ENCODE measurements at places on chromosomes 1 and 21.

- no peak for DNase-seq
Measured at GRCh38 chr21:43318841-43319781, 107.8 kb downstream of the SIK1 start.

GRCh38 chr1:41933106-41933505 lies 14.4 kb upstream of the HIVEP3 start:
- DNase-seq, result no peak

DNA sequence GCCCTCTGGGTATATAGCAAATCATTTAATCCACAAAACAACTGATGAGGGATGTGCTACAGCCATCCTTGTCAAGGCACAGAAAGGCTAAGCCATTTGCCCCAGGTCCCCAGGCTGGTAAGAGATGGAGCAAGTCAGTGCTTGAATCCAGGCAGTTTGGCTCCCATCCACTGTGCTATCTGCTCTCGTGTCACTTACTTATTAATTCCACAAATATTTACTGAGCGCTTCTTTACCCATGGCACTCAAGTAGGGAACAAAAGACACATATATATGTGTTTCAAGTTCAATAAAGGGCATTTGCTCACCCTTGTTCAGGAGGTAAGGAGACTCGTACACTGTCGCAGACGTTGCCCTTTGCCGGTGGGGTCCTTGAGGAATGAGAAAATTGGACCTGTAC lies 38.6 kb upstream of the MPZL1 start:
- no peak for DNase-seq

DNA sequence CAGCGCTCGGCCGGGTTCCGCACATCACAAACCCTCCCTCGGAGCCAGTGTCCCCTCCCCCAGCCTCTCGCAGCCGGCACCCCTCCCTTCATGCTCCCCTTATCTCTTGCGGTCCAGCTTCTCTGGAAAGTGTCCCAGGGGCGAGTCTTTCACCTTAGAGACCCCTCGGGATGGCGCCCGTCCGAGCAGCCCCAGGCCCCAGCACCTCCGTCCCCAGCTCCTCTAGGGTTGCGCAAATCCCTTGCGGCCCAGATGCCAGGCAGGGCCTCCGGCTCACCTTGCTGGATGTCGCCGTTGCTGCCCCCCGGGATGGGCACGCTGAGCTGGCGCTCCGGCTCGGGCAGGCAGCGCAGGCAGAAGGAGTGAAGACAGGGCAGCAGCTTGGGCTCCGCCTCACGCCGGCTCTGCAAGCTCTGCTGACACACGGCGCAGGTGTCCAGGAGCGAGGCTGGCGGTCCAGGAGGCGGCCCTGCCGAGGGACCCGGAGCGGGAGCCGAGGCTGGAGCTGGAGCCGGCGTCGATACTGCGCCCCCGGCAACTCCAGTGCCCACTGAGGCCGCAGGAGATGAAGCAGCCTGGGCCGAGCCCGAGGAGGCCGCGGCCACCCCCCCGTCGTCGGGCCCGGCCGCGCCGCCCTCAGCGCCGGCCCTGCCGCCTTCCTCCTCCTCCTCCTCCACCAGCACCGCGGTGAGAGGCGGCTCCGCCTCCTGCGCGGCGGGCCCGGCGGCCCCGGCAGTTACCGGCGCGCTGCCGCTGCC lies 550 bp downstream of the TRIM33 start:
- DNase-seq, result peak; percentile 37

DNA sequence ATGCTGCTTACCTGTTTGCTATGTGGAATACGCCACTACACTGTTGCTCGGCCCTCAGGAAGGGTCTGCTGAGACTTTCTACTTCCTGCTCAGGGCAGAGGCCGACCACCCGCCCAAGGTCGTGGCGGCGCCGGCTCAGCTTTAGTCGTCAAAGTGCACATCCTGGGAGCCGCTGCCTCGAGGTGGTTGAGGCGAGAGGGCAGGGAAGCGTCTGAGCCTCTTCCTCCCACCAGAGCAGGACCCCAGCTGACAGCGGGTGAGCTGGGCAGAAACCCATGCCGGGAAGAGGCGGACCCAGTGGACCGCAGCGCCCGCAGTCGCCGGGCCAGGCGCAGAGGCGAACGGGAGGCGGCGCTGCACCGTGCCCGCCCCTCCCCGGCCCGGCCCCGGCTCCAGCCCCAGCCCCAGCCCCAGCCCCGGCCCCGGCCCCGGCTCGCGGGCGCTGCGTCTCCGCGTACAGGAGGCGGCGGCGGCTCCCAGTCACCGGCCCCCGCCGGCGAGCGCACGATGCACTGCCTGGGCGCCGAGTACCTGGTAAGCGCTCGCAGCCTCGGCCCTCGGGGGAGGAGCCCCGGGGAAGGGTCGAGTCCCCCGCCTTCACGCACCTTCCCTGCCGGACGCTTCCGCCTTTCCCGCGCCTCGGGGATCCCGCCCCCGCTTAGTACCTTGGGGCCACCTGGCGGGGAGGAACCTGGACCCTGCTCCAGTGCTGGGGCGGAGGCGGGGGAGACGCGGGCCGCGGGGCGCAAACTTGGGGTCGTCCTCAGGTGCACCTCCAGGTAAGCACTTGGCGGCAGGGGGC lies at the start of gene SLC44A3:
SLC44A3 (plus strand) TSS at position 413 of the 802 bp plus-strand sequence; CDS start at position 508, 95 bp downstream.
- DNase-seq, result no peak

DNA sequence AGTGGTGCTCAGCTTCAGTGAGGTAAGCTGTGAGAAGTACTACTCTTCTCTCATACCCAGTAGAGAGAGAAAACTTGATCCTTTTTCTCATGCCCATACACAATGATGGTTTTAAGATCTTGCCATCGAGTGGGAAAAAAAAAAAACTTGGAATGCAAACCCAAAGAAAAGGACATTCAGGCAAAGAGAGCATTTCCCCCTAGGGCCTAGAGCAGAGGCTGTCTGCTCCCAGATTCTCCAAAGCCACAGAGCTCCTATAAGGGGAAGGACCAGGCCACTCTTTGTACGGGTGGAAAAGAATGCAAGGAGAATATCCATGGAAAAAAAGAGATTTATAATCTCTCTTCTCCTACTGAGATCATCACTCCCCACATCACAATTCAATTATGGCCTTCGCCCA lies 34.9 kb downstream of the MROH9 start:
- DNase-seq, result no peak

DNA sequence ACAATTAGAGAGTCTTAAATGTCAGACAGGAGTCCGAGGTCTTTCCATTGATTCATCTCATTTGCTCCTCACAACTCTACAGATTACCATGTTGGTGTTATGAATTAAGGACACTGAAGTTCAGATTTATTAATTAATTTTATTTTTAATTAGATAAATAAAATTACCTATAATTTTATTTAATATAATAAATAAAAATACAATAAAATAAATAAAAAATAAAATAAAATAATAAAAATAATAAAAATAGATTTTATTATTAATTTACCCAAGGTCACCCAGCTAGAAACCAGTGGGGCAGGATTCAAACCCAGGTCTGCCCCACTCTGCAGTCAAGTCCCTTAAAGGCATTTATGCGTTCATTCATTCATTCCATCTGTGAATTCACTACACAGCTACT lies 72.2 kb downstream of the VWA5B1 start:
- DNase-seq, result no peak

DNA sequence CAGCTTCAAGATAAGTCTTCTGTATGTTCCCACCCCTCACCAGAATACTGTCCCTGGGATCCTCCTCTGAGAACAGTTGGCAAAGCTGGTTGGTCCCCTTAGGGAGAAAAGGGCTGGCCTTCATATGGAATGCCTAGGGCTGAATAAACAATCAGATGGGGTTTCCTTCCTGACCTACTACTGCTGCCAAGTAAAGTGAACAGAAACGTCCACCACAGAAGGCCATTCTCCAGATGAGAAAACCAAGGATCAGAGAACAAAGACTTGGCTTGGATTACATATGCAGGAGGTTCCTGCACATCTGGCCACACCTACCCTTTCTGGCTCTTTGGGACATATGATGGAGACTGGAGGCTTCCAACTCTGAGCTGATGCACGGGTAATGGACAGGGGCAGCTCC lies 194.5 kb downstream of the HIVEP3 start:
- no peak for DNase-seq

GRCh38 chr1:166999500-167000055 lies 10.5 kb downstream of the MAEL start:
- DNase-seq, result no peak

DNA sequence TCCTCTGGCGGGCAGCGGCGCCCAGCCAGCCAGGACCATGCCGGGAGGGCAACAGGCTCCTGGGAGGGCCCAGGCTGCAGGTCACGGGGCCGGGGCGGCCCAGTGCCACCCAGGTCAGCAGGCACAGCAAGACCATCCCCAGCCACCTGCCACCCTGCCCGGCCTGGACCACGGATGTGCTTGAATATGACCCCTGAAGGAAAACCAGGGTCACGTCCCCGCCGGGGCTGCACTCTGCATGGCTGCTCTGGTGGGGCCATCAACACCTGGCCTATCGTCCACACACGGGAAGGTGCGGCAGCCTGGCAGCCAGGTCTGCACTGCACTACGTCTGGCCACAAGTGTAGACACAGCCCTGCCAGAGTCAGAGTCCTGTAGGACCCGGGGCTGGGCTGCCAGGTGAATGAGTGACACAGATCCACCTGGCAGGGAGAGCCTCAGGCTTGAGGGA lies 6.9 kb downstream of the WNT9A start:
- no peak for DNase-seq

DNA sequence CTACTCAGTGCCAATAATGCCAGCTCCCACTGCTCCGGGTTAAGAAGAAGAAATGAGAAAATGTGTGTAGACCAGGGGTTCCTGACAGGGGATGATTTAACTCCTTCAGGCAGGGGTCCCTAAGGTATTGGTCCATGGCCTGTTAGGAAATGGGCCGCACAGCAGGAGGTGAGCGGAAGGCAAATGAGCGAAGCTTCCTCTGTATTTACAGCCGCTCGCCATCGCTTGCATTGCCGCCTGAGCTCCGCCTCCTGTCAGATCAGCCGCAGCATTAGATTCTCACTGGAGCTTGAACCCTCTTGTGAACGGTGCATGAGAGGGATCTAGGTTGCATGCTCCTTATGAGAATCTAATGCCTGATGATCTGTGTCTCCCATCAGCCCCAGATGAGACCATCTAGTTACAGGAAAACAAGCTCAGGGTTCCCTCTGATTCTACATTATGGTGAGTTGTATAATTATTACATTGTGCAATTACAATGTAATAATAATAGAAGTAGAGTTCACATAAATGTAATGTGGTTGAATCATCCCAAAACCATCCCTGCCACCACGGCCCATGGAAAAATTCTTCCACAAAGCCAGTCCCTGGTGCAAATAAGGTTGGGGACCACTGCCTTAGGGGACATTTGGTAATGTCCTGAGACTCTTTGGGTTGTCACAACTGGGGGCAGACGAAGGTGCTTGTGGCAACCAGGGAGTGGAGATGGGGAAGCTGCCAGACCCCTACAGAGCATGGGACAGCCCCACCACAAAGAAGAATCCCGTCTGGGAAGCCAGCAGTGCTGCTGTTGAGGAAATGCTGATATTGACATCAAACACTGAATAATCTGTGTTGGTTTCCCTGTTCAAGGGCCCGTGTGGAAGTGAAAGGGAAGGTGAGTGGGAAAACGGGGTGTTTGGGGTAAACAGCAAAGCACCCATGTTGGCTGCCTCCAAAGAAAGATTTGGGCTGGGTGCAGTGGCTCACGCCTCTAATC lies 60.8 kb downstream of the DHRS3 start:
- no peak for DNase-seq

All from stimulated activated CD4-positive, alpha-beta T cell treated with anti-CD3 and anti-CD28 coated beads, Interleukin-4, amount 100 ng/mL, for 24 hours (primary cell).